ENCODE measurements at places on chromosomes 12 and 14.

- DNase-seq: no peak
Observed at GRCh38 chr14:75579338-75579864, 981 bp downstream of the FLVCR2 start.

DNA sequence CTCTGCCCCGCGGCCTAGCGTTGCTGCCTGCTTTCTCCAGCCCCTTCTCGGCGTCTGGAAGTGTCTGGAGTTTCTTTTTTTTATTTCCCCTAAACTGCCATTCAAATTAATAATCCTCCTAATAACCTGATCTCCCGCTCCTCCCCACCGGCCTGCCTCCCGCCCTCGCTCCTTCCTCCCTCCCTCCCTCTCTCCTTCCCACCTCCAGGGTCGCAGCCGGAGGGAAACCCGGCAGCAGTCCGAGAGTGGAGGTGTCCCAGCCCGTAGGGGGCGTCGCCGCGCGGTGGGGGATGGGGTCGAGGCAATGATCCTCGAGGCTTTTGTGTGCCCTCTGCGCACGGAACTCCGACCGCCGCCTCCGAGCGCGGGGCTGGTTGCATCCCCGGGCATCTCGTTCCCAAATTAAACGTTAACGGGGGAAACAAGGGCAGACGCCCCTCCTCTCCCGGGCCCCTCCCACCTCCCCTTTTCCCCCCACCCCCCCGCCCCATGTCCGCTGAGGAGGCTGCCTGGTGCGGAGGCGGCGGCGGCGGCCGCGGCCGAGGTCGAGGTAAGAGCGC is 1.0 kb upstream of the SOCS2 start:
- DNase-seq: no peak

DNA sequence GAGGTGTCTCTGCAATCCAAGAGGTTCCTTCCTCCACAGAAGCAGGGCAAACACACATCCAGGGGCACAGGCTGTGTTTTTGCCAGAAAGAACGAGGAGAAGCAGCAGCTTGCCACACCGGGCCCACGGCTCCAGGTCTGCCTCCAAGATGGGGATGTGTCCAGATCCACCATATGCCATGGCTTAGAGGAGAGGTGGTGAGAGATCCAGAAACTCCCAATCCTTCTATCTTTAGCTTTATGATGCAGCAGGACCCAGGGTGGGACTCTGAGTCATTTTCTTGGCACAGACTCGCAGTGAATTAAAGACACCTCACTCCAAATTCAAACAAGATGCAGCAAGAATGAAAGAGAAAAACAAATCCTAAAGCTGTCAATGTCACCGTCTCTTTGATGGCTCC is 481.4 kb upstream of the TMEM132C start:
- DNase-seq: no peak

GRCh38 chr14:69780092-69780491 is 13.2 kb downstream of the SRSF5 start:
- DNase-seq: no peak

GRCh38 chr14:77377502-77377844 is 294 bp downstream of the SAMD15 start:
- DNase-seq: no peak

- DNase-seq: no peak
Observed at GRCh38 chr14:30132196-30132595, 204.5 kb upstream of the PRKD1 start.

- DNase-seq: no peak
Observed at GRCh38 chr12:6254491-6254890, 54.3 kb downstream of the CD9 start.

All from vagina (tissue), 2 donors.